Activated effector memory CD4-positive, alpha-beta T cell treated with anti-CD3 and anti-CD28 coated beads, Interleukin-2, amount 50 U/mL, for 16 hours (primary cell): ENCODE measurements at places on chromosomes 11 and 22.

DNA sequence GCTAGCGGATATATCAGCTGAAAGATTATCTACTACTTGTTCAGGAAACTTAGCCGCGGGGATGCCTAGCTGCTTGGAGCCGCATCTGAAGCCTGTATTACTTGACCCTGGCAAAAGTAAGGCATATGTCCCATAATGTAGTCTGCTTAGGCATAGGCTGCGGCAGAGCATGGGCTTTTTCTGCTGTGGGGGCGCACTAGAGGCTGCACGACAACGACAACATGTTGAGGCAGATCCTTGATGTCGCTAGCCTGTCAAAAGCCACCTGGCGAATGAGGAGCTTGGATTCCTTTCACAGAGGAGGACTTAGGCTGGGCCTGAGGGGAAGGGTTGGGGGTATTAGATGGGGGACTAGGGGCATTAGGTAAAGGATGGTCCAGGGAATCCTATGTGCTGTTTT, 1.1 kb upstream of the OR52N2 start:
- DNase-seq, result no peak

GRCh38 chr11:66359662-66360087, 11.9 kb downstream of the SLC29A2 start:
- DNase-seq, result no peak

GRCh38 chr11:115060840-115061239, 382.5 kb downstream of the NXPE2 start:
- no peak for DNase-seq

DNA sequence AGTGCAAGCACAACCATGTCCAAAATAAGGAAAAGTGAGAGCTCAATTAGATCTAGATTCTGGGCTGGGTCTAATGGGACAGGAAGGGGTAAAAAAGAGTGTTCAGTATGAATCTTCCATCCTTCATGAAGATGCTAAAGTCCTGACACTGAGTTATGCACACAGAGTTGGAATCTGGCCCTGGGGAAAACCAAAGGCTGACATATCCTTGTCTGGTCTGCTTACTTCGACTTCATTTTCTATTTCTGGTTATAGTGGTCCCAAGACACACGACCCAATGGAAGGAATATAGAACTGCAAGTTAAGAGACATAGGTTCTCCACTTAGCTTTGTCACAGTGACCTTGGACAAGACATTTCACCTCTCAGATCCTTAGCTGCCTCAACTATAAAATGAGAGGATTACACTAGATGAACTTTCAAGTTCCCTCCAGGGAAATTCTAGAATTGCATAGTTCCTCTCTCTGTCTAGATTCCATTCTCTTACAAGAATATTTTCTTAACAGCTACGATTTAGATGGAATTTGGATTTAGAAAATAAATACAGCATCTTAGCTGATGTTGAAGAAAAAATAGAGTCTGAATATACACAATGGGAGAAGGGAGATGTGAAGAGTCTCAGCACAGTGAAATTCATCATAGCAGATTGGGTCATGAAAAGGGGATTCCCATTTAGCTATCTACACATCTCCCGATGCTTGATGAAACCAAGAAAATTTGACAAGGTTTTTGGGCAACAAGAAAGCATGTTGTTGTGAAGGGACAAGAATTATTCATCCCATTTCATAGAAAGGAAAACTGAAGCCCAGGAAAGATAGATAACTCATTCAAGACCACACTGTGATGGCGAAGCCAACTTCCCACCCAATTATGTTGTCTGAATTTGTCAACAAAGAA, 3.3 kb downstream of the BLID start:
- no peak for DNase-seq

DNA sequence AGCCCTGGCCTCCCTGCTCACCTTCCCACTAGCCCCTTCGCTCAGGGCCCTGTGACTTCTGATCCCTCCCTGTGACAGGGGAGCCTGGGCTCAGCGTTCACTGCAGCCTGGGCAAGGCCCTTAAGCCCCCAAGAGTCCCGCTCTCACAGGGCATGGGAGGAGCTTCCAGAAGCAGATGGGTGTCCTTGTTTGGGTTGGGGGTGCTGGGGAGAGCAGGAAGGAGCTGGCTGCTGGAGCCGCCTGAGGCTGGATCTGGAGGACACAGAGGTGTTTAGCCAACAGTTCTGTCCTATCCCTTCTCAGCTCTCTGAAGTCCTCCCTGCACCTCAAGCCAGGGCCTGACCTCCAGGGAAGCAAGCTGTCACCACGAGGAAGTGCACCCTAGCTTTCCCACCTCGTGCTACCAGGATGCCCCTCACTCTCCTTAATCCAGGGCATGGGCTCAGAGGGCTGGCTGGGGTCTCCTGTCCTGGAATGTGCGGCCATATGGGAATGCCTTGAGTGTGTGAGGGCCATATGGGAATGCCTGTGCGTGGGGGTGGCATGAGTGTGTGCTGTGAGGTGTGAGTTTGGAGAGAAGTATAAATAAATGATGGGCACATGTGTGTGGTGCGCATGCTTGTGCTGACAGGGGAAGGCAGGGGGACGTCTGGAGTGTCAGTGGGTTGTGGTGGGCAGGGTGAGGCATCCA, 25.0 kb upstream of the TUB start:
- no peak for DNase-seq

GRCh38 chr22:28051787-28052356, 132.8 kb upstream of the PITPNB start:
- DNase-seq, result no peak

GRCh38 chr11:121556937-121557336, 104.2 kb upstream of the SORL1-AS1 start:
- no peak for DNase-seq

- no peak for DNase-seq
Observed at GRCh38 chr22:25383892-25384291, 164.5 kb downstream of the CRYBB2 start.

DNA sequence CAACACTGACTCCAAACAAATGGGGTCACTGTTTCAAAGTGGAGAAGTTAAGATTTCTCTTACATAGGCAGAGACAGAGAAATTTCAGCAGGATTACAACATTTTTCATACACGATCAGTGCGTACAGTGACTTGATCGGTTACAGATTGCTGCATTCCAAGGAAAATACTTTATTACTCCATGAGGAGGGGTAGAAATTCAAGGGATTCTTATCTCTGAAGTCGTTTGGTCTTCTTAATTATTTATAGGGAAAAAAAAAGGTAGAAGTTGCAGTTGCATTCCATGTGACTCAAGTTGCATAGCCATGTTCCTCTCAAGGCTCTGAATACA, 10.7 kb upstream of the SMIM38 start:
- DNase-seq, result no peak

DNA sequence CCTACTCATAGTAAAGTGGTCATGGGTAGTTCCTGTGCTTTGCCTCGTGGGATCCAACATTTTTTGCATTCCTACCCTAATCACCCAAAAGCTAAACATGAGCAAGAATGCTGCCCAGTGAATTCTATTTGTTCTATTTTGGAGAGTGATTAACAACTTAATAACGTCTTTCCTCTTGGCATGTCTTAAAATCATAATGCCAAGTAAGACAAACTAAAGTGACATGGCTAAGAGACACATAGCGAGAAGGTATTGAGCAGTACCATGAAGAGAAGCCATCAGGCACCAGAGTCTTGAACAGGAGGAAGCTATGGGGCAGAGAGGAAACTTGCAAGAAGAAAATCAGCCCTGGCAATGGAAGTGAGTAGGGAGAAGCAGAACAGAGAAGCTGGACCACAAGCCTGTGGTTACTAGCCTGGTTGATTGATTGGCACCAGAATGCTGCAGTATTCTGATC, 32.0 kb downstream of the EXPH5 start:
- no peak for DNase-seq

DNA sequence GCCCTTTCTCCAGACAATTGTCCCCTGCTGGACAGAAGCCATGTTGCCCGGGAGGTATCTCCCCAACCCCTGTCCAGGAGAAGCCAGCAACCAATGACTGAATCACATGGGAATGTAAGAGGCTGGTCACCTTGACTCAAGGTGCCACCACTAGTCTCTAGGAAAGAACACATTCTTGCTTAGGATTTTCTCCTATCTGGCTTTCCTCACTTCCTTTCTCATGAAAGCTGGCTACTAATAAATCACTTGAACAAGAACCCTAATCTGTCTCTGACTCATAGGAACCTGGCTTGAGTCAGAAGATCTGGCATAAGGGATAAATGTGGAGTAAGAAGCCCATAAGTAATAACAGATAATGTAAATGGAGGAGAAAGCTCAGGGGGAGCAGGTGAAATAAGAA, 101.4 kb upstream of the C11orf87 start:
- DNase-seq, result no peak

- DNase-seq, result peak; percentile 57
Observed at GRCh38 chr11:73229321-73229895, 11.3 kb downstream of the P2RY2 start.

GRCh38 chr11:90532125-90532524, 309.3 kb upstream of the CHORDC1 start:
- DNase-seq, result no peak

DNA sequence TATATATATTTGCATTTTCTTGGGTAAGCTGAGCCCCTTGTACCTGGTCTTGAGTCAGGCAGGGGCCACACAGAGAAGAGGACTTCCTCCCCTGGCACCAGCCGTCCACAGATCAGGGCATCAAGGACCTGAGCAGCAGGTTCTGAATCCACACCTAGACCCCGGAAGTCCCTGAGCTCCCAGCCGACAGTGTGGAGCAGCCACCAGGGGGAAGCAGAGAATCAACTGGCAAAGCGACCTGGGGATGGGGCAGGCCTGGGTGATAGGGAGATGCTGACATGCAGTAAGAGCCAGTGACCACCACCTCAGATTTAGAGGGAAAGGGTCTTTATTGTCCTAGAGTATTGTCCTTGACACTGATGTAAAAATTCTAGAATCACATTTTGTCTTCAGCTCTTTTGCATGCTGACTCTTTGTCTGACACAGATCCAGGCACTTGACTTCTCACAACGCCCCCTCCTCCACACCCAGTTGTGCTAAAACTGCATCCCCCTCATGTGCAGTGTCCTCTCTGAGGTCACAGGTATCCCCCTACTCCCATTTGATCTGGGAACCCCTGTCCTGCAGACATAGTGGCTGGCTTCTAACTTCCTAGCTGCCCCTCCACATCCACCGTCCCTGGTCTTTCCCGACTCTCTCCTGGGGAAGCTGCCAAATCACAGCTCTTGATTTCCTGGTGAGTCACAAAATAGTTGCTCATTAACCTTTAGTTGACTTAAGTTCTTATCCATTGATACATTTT, 109.3 kb downstream of the GGTLC2 start:
- DNase-seq, result peak; percentile 92

DNA sequence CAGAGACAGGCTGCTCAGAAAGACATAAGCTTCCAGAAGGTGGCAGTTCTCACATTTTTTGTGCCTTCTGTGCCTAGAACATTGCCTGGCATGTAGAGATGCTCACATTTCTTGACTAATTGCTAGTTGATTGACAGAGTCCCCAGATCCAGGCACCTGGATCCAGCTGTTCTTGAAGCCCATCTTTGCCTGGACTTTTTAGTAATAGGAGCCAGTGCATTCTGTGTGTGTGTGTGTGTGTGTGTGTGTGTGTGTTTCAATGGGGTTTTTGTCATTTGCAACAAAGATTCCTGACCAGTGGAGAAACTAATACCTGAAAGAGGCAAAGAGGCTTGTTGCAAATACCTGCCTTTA, 15.1 kb downstream of the MRGPRF start:
- no peak for DNase-seq

DNA sequence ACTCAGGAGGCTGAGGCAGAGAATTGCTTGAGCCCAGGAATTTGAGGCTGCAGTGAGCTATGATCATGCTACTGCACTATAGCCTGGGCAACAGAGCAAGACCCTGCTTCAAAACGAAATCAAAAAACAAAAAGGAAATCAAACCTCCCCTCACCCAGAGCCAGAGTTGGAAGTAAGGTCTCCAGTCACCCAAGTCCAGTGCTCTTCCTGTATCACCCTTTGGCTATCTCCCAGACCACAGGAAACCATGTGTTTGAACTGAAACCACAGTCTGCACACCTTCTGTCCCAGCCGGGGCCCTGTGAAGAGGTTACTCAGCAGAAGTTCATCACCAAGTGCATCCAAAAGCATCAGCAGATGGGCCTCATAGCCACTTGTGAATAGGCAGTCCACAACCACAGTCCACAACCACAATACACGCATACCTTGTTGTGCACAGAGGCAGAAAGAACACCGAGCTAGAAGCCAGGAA, 4.6 kb downstream of the MYH9 start:
- peak; percentile 82 for DNase-seq

GRCh38 chr22:47032956-47033647, 270.7 kb downstream of the TBC1D22A start:
- DNase-seq, result peak; percentile 54

DNA sequence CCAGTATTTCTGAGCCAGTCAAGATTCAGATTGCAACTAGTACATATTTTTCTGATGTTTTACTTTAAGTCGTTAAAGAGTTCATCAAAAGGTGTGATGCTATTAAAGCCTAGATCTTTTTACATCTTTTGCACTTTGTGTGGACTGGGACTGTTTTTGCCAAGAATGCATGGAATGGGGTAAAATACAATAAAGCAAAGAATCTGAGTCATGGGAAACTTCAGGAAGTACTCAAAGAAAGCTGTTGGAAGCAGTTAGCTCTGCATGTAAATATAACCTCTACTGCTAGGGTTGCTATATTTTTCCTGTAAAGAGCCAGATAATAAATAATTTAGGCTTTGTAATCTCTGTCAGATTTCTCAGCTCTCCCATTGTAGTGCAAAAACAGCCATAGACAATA, 20.9 kb downstream of the ATXN10 start:
- DNase-seq, result no peak

- DNase-seq, result no peak
Observed at GRCh38 chr11:117806846-117807245, 9.8 kb upstream of the DSCAML1 start.
